Esophagus muscularis mucosa (tissue), 4 donors: ENCODE measurements at places on chromosomes 2 and 18. TPM values are rescaled to one million over a fixed set of nuclear protein-coding genes. Genes with fewer than 3 reads are reported as not detected.

Gene ABCA12
- not detected for total RNA-seq

Gene ZC3H8
- 3.7 TPM for total RNA-seq

Gene AKAIN1
- total RNA-seq, result not detected

Gene UGT1A4
- total RNA-seq, result not detected

Gene ADD2
- 8.6 TPM for total RNA-seq

Gene MYO1B
- total RNA-seq, result 17.3 TPM

Gene CREG2
- not detected for total RNA-seq

Gene DPP4
- 2.2 TPM for total RNA-seq

Gene KRTCAP3
- total RNA-seq, result not detected

Gene NYAP2
- total RNA-seq, result under 0.01 TPM

Gene SPP2
- not detected for total RNA-seq

Gene CCDC148
- total RNA-seq, result 2.5 TPM

Gene UGT1A5
- total RNA-seq, result not detected

Gene GKN1
- not detected for total RNA-seq

Gene ALK
- 1.3 TPM for total RNA-seq

Gene UGT1A10
- total RNA-seq, result not detected

Gene ABCB11
- not detected for total RNA-seq

Gene CRYBA2
- total RNA-seq, result not detected

Gene FMNL2
- 28.0 TPM for total RNA-seq

Gene IL36RN
- total RNA-seq, result not detected

Gene PARD6G
- total RNA-seq, result 9.9 TPM

Gene REG1B
- total RNA-seq, result not detected

Gene SERPINB13
- total RNA-seq, result not detected

Gene INO80C
- 10.8 TPM for total RNA-seq

Gene LYG1
- total RNA-seq, result 0.65 TPM

Gene CAPN14
- total RNA-seq, result not detected

Gene CLEC4F
- not detected for total RNA-seq

Gene KCNJ3
- total RNA-seq, result 4.2 TPM

Gene RGPD3
- total RNA-seq, result 0.46 TPM

Gene PDE1A
- 10.2 TPM for total RNA-seq

Gene EMILIN1
- 126 TPM for total RNA-seq

Gene CNDP1
- total RNA-seq, result not detected

Gene TRABD2A
- total RNA-seq, result 1.7 TPM

Gene ATP8B1
- total RNA-seq, result 18.3 TPM

Gene GALNT1
- 29.6 TPM for total RNA-seq

Gene CDH7
- total RNA-seq, result 0.33 TPM

Gene SLC19A3
- total RNA-seq, result 0.40 TPM

Gene TLK1
- total RNA-seq, result 33.0 TPM

Gene CLIP4
- total RNA-seq, result 58.5 TPM

Gene FBLN7
- 1.8 TPM for total RNA-seq

Gene POTEJ
- not detected for total RNA-seq

Gene BOLL
- total RNA-seq, result not detected
